ENCODE measurements at places on chromosomes 6 and 20. TPM values are rescaled to one million over a fixed set of nuclear protein-coding genes. Genes with fewer than 3 reads are reported as not detected.

PROCR gene
- 48.8 TPM for total RNA-seq

POM121L2 gene
- not detected for total RNA-seq

VIP gene
- not detected for total RNA-seq

NT5E gene
- 712 TPM for total RNA-seq

DNAAF9 gene
- total RNA-seq: 15.3 TPM

IYD gene
- total RNA-seq: not detected

ULBP1 gene
- total RNA-seq: 0.86 TPM

IPCEF1 gene
- total RNA-seq: under 0.01 TPM

MUCL3 gene
- total RNA-seq: not detected

SLC16A10 gene
- 0.43 TPM for total RNA-seq

OR12D3 gene
- total RNA-seq: not detected
